ENCODE measurements at places on chromosomes 1 and 21.

DNA sequence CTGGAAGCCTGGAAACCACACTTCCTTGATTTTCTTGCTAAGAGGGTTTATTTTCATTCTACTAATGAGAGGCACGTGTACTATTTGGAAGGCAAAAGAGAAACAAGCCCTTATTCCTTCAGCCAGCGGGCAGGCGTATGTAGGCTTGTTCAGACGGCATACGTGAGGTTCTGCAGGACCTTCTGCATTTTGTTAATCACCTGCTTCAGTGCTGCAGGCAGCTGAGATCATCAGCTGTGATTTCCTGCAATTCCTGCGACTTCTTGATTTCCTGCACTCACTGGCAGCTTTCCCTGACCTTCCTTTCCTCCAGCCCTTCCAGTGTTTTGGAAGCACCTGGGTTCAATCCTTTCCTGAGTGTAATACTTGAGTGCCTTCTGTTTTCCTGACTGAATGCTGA is 43.4 kb downstream of the TSNAX start:
- DNase-seq, result no peak

GRCh38 chr1:82704393-82704792 is 903.7 kb downstream of the ADGRL2 start:
- DNase-seq, result no peak

- DNase-seq, result no peak
Measured at GRCh38 chr1:13794231-13795187, 94.5 kb downstream of the PRDM2 start.

DNA sequence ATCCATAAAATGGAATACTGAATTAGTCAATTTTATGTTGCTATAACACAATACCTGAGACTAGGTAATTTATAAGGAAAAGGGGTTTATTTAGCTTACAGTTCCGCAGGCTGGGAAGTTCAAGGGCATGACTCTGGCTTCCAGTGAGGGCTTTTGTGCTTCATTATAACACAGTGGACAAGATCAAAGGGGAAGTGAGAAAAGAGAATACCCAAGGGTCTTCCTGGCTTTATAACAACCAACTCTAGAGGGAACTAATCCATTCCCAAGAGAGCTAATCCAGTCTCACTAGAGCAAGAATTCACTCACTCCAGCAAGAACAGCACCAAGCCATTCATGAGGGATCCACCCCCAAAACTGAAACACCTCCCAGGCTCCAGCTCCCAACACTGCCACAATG is 3.1 kb downstream of the KIFAP3 start:
- no peak for DNase-seq

- no peak for DNase-seq
Measured at GRCh38 chr1:233368106-233368788, 40.7 kb downstream of the MAP3K21 start.

DNA sequence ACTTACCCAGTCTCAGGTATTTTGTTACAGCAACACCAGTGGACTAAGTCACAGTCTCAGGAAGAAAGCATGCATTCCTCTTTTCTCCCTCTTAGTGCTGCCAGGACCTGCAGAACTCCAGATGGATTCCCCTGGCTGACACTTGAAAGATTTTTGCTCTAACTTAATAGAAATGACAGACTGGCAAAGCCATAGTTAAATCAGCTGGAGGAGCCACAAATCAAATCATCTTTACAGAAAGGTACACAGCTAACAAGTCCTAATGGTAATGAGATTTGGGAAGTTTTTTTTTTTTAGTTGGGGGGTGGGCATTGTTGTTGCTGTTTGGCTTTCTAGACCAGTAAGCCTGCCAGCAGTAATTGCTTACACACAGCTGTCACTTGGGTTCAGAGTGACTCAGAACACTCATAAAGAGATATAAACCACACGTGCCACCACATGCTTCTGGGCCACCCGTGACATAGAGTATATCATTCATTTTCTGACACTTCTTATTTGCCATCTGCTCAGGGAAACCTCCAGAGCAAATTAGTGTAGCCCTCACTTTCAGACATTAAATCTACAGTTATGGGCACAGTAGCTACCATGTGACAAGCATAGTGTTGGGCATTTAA is 72.4 kb downstream of the FH start:
- no peak for DNase-seq

GRCh38 chr1:198605406-198605805 is 33.4 kb upstream of the PTPRC start:
- DNase-seq, result no peak

DNA sequence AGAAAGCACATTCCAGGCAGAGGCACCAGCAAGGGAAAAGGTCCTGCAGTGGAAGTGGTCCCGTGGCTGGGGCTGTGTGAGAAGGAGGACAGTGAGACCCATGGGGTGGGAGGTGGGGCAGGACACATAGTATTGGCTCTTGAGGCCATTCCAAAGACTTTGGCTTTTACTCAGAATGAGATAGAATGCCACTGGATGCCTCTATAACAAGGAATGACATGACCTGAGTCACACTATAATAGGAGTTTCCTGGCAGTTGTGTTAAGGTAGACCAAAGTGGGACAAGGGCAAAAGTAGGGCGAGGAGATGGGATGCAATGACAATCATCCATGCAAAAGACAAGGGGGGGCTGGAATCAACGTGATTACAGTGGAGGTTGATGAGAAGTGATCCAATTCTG is 24.7 kb upstream of the LAMC2 start:
- DNase-seq, result no peak

DNA sequence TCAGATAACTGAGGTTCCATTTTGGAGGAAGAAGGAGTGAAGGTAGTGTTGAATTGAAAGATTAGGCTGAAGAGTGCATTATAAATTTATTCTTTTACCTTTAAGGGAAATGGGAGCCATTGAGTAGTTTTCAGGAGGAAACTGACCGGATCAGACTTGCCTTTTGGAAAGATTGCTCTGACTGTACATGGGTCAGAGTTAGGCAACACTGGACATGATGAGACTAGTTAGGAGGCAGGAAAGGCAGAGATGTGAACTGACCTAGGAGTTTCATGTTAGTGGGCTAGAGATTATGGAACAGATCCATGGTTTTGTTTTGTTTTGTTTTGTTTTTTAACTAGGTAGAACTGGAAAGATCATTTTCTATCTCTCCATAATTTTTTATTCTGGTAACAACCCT is 78.2 kb downstream of the SNX7 start:
- DNase-seq, result no peak

- no peak for DNase-seq
Measured at GRCh38 chr1:223760833-223761232, 48.5 kb downstream of the CAPN2 start.

DNA sequence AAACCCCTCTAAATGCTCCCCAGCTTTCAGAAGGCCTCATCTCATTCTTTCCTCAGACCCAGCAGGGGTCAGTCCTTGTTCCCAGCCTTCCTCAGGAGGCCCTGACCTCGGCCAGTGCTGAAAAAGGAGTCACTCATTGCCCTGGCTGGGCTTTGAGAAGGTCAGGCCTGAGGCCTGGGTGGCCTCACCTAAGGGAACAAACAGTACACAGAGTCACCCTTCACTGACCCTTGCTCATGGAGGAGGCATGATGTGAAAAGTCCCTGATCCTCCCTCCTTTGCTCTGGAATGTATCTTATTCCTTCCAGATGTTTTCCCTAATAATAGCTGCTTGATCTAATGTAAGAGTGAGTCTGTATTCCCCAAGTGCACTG is 117.7 kb upstream of the SLC44A3 start:
- DNase-seq, result no peak

DNA sequence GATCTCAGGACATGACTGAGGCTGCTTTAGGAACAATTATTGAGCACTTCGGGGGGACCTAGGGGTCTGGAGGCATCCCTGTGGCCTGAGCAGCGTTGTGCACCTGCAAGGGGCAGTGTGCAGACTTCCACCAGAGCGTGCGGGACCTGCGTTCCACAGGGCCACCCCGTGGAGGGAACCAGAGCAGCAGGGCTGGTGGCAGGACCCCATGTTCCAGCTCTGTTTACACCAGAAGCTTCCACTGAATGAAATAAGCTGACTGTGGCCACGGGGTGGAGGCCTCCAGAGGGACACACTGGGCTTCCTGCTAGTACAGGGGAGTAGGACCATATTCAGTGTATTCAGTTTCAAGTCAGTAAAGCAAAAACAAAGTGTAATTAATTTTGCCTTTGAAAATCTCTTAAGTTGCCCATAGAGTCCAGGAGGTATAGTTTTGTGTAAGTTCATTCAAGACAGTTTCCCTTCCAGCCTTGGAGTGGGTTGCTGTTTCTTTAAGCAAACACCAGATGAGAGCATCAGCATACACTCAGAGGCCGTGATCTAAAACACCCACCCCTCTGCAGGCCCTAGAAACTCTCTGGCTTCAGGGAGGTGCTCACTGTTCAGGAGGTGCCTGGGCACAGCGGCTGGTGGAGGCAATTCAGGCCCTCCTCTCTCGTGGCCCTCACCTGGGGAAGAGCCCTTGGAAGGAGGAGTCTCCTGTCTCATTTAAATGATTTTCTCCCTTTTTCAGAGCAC is 16.6 kb downstream of the SLC1A7 start:
- DNase-seq, result no peak

DNA sequence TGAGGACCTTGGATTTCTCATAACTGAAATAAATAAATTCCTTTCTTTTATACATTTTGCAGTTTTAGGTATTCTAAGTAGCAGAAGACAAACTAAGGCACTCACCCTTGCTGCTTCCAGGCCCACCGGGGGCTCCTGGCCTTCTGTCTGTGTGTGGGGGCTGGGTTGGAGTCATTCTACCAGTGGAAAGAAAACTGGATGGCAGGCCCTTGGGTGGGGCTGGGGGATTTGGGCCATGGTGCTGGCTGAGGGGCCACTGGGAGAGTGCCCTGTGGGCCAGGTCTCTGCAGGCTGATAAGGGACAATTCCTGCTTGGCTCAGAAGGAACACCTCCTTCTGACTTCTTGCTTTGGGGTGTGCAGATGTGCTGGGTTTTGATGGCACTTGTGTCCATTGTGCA is 54.0 kb upstream of the CSF3R start:
- DNase-seq, result no peak

GRCh38 chr1:216119600-216119999 is 303.6 kb downstream of the USH2A start:
- peak; percentile 25 for DNase-seq

GRCh38 chr1:14642712-14643111 is 44.2 kb downstream of the KAZN start:
- no peak for DNase-seq

DNA sequence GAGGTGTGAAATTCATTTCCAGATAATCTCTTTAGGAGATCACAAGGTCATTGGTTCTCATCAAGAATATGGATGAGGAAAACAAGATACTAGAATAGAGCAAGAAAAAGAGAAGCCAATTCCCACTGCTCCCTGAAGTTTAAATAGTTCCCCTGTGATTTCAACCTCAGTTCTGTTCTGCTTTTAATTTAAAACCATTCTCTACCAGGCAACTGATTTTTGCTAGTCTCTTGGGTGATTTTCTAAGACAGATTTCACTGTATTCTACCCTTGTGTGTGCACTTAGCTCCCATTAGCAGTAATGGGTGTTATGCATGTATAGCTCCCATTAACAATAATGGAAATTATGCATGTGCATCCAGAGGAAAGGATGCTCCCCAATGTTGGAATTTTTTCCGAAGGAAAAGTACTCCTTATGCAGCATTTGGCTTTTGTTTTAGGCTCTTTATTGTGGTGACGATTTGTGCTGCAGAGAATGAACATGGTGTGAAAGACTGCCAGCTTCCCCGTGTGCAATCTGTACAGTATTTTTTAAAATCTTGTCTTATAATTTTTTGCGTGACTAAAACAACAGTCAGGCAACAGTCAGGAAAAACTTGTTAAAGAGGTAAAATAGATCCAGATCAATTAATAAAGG is 144.0 kb upstream of the ZRANB2 start:
- DNase-seq, result no peak

DNA sequence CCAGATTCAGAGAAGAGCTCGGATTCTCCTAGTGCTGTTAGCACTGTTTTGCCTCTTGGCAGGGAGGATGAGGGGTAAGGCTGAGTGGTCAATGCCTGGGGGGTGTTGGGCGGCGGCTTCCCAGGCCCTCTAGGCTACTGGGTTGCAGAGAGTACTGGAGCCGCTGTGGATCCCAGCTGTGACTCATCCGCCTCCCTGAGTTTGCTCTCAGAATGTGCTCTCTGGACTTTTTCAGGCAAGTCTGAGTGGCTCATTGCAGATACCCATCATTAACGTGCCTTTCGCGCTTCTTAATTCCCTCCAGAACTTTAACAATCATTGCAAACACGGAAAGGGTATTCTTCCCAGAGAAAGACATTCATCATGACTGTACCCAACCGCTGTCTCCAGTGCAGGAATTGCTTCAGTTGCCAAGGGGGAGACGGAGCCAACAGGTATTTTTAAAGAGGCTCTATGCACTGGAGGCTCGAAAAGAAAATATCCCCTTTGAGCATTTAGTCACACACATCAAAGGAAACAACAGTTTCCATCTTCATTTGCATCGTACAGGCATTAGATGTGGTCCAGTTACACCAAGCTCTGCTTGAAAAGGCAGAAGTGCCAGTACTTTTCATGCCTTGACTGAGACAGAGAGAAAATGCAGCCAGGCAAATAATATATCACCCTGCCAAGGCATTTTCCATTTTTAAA is 14.4 kb upstream of the CAMTA1 start:
- DNase-seq, result no peak

DNA sequence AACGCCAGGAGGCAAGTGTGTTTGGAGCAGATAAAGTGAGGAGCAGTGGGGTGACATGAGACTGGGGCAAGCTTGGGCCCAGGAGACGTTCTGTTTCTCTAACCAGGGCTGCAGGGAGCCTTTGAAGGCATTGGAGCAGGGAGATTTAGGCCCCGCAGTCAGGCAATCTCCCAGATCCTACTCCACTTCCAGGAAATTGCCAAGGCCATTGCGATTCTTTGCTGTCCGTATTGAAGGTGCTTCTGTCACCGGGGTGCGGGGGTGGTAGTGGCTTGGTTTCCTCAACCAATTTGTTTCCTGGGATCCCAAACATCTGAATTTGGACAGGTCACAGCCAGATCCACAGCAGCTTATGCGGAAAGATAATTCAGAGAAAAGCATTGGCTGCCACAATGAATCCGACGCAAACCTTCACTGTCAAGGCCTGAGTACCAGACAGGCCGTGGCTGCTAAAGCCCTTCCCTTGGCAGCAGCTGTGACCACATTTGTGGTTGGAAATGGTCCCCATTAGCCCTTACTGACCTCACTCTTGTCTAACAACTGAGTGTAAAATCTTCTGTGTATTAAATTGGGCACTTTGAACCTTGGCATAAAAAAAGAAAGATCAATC is 385.6 kb downstream of the PTPRU start:
- DNase-seq, result no peak

GRCh38 chr1:205692423-205692822 is 12.1 kb upstream of the SLC45A3 start:
- DNase-seq, result no peak
